NCI-H1105 treated with DMSO at 0.1 percent for 48 hours (cell line): ENCODE measurements at places on chromosomes 4 and X.

- no peak for DNase-seq
Observed at GRCh38 chr4:158814636-158815330, 46.0 kb downstream of the FNIP2 start.

- no peak for DNase-seq
Observed at GRCh38 chrX:21883258-21883657, 27.5 kb downstream of the YY2 start.

DNA sequence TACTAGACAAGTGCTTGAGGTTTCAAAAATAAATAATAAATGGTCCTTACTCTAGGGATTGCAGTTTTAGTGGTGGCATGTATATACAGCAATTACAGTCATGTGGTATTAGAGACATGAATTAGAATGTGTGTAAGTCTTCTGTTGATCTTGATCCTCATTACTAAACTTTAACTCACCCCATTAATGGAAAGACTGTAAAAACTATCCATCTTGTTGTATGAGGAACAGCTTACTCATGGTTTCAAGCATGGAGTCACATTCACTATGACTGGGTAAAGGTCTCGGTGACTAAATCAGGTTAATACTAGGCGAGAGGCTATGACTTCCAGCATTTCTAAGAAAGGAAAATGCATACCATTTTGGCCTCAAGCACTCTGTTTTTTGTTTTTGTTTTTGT is 107.0 kb upstream of the HPGD start:
- no peak for DNase-seq

DNA sequence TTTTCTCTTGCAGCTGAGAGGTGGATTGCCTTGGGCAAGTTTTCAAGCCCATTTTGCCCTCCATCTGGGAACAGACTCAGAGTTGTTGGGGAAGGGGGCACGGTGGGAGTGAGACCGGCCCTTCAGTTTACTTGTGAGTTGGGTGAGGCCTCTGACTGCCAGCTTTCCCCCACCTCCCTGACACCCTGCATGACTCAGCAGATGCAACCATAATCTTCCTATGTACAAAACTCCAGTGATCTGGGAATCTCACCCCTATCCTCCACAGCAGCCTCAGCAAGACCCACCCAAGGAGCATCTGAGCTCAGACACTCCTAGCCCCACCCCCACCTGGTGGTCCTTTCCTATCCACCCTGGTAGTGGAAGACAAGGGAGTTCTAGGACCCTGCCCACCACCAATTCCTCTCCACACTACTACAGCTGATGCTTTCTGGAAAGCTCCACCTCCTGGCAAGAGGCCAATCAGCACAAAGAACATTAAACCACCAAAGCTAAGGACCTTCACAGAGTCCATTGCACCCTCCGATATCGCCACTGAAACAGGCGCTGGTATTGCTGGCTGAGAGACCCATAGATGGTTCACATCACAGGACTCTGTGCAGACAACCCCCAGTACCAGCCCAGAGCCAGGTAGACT is 99.4 kb upstream of the STK26 start:
- no peak for DNase-seq

DNA sequence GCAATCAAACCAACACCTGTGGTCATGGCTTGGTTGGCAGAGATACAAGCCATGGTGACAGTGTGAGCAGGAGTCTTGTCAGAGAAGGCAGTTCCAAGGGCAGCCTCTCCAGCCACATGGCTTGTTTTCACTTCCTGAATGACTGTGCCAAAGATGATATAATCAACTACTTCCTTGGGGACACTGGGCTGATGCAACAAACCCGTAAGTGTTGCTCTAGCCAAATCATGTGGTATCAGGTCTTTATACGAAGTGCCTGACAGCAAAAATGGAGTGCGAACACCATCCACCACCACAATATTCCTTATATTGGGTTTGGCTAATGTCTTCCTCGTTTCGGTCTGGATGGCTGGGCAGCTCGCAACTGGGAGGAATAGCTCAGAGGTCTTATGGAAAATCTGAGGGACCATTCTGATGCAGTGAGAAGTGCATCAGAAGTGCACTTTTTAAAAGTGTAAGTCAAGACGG is 922.0 kb downstream of the NLGN4X start:
- DNase-seq = no peak

GRCh38 chr4:125739760-125740159 is 425.0 kb downstream of the FAT4 start:
- no peak for DNase-seq

- DNase-seq = peak; percentile 37
Observed at GRCh38 chrX:134895805-134896581, 94.8 kb upstream of the SMIM10 start.

- peak; percentile 52 for DNase-seq
Observed at GRCh38 chr4:180059216-180059881, 2183.9 kb upstream of the TENM3 start.

DNA sequence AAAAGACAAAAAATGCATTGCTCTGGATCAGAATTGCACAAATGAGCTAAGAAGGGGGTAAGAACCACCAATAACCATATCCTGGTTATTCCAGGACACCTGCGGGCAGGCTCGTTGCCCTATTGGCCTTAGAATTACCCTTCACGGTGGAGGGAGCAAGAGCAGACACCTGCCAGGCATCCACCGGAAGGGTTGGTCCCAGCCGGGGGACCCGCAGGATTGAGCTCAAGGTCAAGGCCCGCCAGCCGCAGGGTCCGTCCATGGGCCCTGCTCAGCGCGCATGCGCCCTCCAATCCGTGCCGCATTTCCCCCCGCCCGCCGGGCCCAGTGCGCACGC is 575 bp downstream of the SLC25A6 start:
- no peak for DNase-seq

DNA sequence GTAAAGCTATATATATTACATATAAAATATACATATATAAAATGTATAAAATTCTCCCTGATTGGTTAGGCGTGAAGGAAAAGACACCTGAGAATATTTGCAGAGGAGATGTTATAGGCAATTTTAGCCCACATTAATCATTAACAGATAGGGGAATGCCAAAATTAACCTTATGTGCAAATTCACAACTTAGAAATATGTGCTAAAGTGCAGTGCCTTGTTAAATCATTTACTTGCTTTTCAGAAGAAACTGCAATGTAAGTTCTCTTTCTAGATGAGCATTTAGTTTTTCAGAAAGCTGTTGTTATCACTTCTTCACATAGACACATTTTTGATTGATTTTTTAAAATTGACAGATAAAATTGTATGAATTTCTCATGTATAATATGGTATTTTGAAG is 5.6 kb downstream of the TASL start:
- DNase-seq = no peak

DNA sequence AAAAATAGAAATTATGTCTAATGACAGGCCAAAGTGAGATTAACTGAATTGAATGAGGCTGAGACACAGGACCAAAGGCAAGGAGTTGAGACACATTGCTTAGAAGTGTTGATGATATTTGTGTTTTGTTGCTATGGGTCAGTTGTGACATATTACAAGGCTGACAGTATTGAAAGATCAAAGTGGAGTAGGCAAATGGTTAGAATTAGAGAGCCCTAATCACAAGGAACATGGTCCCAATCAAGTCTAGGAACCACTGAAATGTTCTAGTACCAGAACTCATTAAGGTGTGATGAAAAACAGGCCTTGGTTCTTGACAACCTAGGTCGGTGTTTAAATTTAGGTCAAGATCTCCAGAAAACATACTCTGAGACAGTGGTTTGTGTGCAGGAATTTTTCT is 896.3 kb upstream of the HS3ST1 start:
- no peak for DNase-seq

DNA sequence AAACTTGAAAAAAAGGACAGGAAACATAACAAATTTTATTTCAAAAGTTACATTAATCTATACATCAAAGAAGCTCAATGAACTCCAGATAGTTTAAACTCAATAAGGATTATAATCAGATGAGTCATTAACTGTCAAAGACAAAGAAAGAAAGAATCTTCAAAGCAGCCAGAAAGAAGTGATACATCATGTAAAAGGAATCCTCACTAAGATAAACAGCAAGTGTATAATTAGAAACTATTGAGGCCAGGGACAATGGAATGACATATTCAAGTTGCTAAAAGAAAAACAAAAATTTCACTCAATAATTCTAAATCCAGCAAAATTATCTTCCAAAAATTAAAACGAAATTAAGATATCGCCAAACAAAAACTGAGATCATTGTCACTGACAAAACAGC is 161.6 kb upstream of the NWD2 start:
- no peak for DNase-seq

DNA sequence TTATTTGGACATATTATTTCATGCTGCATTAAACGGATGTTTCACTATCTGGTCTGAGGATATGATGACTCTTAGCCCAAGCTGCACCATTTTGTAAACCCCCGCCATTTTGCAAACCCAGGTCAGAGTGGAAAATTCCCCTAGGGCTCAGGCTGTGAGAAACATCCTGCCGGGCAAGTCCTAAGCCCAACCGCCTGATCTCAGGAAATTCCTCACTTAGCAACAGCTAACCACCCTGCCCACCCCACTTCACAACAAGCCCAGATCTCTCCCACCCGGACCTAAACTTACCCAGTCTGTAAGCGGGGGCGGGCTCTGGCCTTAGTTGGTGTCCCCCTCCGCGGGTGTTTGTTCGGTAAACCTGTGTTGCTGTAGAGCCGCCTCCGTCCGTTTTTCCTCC is 2747.1 kb downstream of the PCDH7 start:
- no peak for DNase-seq

DNA sequence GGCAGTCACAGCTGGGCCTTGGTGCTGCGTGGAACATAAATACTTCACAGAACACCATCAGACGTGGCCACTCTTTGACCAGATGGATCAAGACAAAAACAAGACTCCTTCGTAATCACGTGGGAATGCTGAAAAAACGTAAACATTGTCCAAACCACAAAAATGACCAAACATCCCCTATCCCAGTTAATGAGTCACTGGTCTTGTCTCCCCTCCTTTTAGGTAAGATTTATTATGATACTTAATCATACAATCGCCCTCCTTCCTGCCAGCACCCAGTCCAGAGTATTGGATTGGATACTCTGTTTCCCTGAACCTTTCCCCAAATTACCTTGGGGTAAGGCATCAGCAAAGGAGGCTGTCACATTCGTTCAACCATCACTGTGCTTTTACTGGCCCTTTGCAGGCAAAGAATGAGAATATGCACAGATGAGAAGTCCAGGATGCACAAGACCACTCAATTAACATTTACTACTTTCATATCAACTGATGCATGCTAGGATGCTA is 601 bp upstream of the TCEANC start:
- DNase-seq = no peak

- DNase-seq = no peak
Observed at GRCh38 chrX:152992115-152992514, 1.8 kb downstream of the PNMA5 start.

GRCh38 chrX:128619490-128619889 is 567.3 kb upstream of the ACTRT1 start:
- DNase-seq = no peak

DNA sequence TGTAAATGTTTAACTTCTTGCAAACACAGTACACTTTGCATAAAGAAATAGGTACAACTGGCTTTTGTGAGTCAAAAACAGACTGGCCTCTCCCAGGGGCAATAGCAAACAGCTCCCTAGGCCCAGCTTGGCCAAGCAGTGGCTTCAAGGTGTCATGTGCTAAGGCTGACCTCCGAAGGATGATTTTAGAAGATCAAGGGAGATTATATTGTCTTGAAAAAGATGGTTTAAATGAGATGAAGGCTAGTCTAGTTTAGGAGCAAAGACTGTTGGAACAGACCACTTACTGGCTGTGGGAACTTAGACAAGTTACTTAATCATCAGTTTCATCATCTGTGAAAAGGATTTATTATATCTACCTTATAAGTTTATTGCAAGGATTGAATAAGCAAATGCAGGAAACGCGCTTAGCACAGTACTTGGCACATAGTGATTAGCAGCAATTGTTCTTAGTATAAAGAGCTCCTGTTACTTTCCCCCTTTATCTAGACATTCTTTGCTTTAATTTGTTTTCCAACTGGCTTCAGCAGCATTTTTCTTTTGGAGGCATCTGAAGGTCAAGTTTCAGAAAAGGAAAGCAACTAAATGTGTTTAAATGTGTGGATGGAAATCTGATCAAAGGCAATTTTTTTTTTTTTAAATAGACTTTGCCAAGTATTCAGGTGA is 17.2 kb downstream of the ANXA3 start:
- no peak for DNase-seq

- DNase-seq = no peak
Observed at GRCh38 chr4:112170451-112170993, 25.3 kb downstream of the FAM241A start.

DNA sequence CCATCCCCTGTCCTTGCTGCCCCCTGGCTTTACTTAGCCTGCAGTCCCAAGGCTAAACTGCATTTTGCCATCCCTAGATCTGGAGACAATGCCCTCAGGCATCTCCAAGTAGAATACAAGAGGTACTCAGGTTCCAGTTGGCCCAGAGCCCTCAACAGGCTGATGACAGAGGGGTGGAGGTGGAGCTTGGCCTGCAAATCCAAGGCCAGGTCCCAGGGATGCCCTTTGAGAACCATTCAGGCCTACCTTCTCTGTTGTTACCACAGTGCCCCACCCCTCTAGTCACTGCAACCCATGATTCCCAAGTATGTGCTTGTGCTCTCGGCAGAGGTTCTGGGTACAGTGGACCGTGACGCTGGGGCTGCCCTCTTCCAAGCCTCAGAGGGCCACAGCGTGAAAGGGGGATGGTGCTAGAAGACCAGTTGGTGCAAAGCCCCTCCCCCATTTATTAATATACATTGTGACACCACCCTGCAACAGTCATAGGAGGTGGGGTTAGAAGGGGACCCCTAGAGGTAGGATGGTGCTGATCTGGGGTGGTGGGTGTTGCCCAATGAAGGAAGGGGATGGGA is 6.4 kb upstream of the UBA1 start:
- DNase-seq = no peak

GRCh38 chr4:14132301-14132700 is 504.8 kb upstream of the BOD1L1 start:
- DNase-seq = no peak

DNA sequence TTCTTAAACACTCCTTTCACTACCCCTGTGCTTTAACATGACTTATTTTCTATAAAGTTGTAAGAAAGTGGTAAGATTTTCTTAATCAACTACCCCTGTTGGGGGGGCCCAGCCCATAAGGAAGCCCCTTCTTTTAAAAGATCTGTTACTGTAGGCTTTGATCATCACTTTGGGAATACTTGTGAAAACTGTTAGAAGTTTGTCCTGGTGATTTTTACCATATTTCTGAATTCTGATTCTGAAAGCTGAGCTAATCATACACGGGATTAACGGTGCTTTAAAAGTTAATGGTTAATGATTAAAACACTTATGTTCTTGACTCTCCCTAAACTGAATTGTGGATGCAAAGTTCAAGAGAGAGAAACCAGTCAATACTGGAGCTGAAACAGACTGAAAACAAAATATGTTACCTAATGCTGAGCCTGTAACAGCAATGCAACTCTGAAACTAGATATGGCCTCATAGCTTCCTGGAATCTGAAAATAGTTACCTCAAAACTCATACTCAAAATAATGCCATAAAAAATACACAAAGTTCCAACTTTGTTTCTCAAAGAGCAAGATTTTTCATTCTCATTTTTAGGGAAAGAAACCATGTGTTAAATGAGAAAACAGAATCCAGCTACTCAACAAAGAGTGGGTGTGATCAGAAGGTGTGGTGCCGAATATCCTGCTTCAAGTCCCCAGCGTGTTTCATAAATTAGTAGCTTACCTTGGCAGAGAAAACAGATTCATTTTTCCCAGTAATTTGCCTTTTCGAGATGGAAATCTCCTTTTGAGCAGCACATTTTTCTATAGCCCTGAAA is 31.6 kb downstream of the ADH7 start:
- no peak for DNase-seq

- DNase-seq = no peak
Observed at GRCh38 chr4:174324725-174325124, 41.0 kb downstream of the CEP44 start.

- no peak for DNase-seq
Observed at GRCh38 chr4:76856243-76857073, 41.5 kb downstream of the SOWAHB start.

GRCh38 chr4:166228112-166228511 is 355.1 kb downstream of the TLL1 start:
- no peak for DNase-seq
